ENCODE measurements at places on chromosomes 7 and 10. TPM values are rescaled to one million over a fixed set of nuclear protein-coding genes. Genes with fewer than 3 reads are reported as not detected.
A peak's percentile ranks its signal among the peaks of the same experiment; 100 is the strongest.

DNA sequence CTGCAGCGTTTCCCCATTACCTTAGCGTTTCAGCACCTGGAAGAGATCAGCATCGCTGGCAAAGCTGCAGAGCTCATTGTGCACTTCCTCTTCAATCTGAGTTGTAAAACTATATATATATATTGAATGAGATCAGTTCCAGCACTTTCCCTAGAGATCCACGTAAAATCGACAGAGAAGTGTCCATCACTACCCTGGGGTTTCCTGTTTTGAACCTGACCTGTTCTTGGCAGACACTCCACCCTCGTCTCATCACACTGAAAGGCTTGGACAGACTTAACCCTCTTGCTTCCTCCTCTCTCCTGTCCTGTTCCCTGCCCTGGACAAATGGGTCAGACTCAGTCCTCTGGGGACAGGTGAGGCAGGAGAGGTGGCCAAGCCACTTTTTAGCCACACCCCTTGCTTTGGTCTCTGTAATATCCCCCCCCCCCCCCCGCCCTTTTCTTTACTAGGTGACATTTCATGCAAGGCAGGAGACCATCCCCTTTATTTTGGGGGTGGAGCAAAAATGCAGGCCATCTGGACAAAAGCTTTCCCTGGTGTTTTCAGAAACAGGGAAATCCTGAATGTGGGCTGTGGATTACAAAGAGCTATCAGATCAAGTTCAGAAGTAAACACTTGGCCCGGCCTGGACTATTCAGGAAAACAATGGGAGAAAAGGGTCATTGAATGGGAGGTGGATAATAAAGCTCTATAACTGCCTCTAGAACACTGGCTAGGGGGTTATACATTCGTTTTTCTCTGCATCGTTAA lies 83.7 kb upstream of the KDM7A start:
- H3K4me3 ChIP-seq, result no peak overlapping the region
- H3K27me3 ChIP-seq, result no peaks in the 10 kb centered on the region
- no peak for DNase-seq

- DNase-seq, result no peak
- H3K27me3 ChIP-seq, result no peaks in the 10 kb centered on the region
- H3K27ac ChIP-seq, result no peak overlapping the region
- no peak overlapping the region for H3K4me3 ChIP-seq
- H3K36me3 ChIP-seq, result peaks cover 2% of the 10 kb centered on the region
Observed at GRCh38 chr7:2074691-2075090, 158.1 kb downstream of the MAD1L1 start.

DNA sequence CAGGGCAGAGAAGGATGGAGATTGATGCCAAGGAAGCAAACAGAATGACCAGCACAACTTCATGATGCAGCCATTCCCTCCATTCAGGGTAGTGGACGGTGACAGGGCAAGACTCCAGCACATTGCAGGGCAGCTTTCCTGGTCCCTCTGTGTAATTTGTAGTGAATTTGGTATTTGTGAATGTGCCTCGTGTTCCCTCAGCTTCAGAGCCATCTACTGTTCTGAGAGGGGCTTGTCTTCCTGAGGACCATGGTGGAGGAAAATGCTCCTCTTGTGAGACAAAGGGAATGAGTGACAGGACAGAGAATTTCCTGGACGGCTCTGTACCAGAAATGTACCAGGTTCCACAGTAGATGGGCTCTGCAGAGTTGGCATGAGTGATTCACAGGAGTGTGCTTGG lies 132.1 kb downstream of the ADRA2A start:
- no peak overlapping the region for H3K27ac ChIP-seq
- H3K4me1 ChIP-seq, result no peaks in the 10 kb centered on the region
- no peaks in the 10 kb centered on the region for H3K27me3 ChIP-seq
- no peak for DNase-seq

DNA sequence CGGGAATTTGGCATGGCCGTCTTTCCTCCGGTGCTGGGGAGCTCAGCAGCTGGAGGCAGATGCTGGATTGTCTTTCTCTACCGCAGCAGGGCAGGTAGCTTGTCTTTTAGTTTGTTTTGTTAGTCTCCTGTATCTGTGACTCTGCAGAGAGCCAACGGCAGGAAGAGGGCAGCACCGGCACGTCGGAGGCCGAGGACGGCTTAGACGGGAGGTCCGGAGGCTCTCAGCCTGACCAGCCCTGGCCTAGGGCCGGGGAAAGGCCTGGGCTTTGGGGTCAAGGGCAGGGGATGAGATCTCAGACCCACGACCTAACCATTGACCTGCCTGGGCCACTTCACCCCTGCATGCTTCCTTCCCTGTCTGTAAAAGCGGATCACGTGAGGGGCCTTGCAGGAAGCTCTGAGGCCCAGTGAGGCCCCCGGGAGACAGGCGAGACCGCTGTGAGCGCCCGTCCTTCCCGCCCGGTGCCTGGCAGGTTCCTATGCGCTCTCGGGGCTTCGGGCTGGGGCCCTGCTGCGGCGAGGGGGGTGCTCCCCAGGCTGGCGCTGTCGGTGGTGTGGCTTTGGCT lies 72.7 kb downstream of the LHPP start:
- no peak overlapping the region for H3K27ac ChIP-seq
- H3K4me1 ChIP-seq, result no peaks in the 10 kb centered on the region
- DNase-seq, result no peak
- H3K4me3 ChIP-seq, result no peak overlapping the region
- no peaks in the 10 kb centered on the region for H3K36me3 ChIP-seq

DNA sequence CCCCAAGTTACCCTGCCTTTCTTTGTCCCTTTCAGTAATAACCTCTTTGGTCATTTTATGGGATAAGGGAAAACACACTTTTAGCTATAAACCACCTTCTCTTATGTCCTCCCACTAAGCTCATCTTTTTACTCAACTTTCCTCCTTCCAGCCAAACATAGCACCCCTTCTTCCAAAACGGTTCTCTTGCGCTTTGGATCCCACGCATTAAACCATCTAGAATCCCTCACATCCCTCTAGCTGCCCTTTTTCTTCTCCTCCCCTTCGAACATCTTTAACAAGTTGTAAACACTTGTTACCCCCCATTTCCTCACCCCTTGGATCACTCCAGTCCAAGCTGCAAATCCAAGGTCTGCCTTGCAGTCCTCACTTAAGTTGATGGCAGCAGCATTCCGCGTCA lies 13.4 kb downstream of the WAPL start:
- no peak overlapping the region for H3K4me3 ChIP-seq
- peaks cover 4% of the 10 kb centered on the region for H3K4me1 ChIP-seq
- DNase-seq, result no peak
- no peak overlapping the region for H3K27ac ChIP-seq

DNA sequence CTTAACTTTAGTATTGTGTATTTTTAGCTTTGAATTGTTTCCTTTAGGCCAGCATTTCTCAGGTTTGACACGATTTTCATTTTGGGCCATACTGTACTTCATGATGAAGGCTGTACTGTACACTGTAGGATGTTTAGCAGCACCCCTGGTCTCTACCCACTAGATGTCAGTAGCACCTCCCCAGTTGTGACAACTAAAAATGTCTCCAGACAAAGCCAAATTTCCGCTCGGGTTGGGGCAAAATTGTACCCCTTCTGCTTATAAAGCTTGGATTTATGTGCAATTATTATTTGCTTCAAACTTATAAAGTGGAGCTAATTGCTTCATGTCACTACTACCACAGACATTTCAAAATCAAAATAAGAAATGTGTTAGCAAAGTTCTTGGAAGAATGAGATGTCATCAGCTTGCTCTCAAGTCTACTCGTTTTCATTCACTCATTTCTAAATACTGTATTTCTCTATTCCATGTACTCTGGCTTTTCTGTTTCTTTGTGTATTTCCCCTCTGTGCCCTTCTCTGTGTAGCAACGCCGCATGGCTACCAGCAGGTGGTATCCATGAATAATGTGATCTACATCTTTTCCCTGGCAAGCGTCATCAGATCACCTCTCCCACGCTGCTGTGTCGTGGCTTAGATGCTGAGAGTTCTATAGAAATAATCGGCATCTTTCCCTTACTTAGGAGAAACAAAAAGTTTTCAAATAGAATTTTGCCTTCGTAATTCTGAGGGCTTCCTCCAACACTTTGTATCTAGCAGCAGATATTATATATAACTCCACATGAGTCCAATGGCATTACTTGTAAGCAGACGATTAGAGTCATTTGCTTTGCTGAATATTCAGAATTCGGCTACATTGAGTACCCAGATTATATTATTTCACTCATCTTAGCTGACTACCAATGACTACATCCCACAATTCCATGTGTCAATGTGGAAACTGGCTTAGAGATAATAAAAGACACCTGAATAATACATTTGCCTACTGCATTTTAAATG lies 47.8 kb upstream of the CALCR start:
- H3K27ac ChIP-seq, result no peak overlapping the region
- no peaks in the 10 kb centered on the region for H3K4me1 ChIP-seq
- H3K36me3 ChIP-seq, result no peaks in the 10 kb centered on the region
- H3K27me3 ChIP-seq, result no peaks in the 10 kb centered on the region
- no peak for DNase-seq
- no peak overlapping the region for H3K4me3 ChIP-seq

- no peak for DNase-seq
- no peaks in the 10 kb centered on the region for H3K27me3 ChIP-seq
- H3K36me3 ChIP-seq, result no peaks in the 10 kb centered on the region
- no peak overlapping the region for H3K4me3 ChIP-seq
- no peak overlapping the region for H3K27ac ChIP-seq
Observed at GRCh38 chr10:130877126-130877525, 434.4 kb downstream of the TCERG1L start.

DNA sequence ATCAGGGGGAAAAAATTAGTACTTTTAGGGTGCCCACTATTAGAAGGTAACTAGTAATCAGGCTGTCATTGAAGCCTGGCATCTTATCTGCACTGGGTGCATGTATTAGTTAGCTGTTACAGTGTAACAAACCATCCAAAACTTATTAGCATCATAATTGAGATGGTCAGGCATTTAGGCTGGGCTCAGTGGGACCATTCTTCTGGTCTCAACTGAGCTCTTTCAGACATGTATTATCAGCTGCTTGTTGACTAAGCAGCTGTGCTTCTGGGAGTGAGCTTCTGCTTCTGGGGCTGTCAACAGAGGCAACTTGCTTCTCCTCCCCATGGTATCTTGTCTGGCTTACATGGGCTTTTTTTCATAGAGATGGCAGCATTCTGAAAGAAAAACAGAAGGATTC lies 154.0 kb upstream of the ZNF92 start:
- H3K36me3 ChIP-seq, result no peaks in the 10 kb centered on the region
- no peak overlapping the region for H3K4me3 ChIP-seq
- H3K27ac ChIP-seq, result no peak overlapping the region
- no peaks in the 10 kb centered on the region for H3K27me3 ChIP-seq

DNA sequence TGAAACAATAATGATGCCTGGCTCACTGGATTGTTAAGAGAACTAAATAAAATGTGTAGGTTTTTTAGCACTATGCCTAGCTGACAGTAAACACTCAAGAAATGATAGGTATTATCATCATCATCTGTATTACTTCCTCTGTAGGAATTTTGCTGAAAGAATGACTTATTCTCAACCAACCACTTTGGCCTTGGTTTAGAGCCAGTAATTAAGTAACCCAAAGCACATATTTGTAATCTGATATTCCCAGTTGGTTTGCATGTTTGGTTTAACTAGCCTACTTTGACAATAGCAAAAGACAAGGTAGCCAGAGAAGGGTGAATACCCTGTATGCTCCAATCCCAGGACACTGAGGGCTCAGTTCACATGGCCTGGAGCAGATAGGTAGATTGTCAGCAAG lies 34.4 kb downstream of the BCAP29 start:
- H3K36me3 ChIP-seq, result peaks cover 4% of the 10 kb centered on the region
- no peaks in the 10 kb centered on the region for H3K27me3 ChIP-seq
- H3K4me3 ChIP-seq, result no peak overlapping the region

DNA sequence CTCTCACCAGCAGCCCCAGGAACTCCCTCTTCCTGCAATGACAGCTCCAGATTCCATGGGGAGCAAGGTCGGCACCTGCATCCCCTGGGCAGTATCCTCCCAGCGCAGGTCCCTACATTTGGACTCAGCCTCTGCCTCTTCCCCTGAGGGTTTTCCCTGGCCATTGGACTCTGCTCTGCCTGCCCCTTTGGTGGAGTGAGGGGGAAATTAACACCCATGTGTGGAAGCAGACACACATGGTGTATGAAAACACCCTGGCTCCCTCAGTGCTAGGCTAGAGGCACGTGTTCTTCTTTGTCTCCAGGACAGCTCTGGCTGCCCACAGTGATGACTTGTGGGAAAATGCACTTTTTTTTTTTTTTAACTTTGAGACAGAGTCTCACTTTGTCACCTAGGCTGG lies 8.4 kb downstream of the PRF1 start:
- DNase-seq, result no peak
- H3K27ac ChIP-seq, result no peak overlapping the region

GRCh38 chr7:84701524-84702306 lies 485.1 kb downstream of the SEMA3D start:
- H3K27ac ChIP-seq, result peak overlapping the region; percentile 68
- no peaks in the 10 kb centered on the region for H3K36me3 ChIP-seq
- H3K4me3 ChIP-seq, result no peak overlapping the region
- H3K27me3 ChIP-seq, result no peaks in the 10 kb centered on the region
- H3K4me1 ChIP-seq, result no peaks in the 10 kb centered on the region
- DNase-seq, result peak; percentile 50

- no peak overlapping the region for H3K4me3 ChIP-seq
- no peaks in the 10 kb centered on the region for H3K27me3 ChIP-seq
Observed at GRCh38 chr10:725786-726185, 36.3 kb upstream of the DIP2C start.

- H3K4me3 ChIP-seq, result peak overlapping the region; percentile 93
- DNase-seq, result no peak
- H3K4me1 ChIP-seq, result no peaks in the 10 kb centered on the region
- H3K27me3 ChIP-seq, result no peaks in the 10 kb centered on the region
Observed at GRCh38 chr10:70404787-70405036, 767 bp downstream of the EIF4EBP2 start.

DNA sequence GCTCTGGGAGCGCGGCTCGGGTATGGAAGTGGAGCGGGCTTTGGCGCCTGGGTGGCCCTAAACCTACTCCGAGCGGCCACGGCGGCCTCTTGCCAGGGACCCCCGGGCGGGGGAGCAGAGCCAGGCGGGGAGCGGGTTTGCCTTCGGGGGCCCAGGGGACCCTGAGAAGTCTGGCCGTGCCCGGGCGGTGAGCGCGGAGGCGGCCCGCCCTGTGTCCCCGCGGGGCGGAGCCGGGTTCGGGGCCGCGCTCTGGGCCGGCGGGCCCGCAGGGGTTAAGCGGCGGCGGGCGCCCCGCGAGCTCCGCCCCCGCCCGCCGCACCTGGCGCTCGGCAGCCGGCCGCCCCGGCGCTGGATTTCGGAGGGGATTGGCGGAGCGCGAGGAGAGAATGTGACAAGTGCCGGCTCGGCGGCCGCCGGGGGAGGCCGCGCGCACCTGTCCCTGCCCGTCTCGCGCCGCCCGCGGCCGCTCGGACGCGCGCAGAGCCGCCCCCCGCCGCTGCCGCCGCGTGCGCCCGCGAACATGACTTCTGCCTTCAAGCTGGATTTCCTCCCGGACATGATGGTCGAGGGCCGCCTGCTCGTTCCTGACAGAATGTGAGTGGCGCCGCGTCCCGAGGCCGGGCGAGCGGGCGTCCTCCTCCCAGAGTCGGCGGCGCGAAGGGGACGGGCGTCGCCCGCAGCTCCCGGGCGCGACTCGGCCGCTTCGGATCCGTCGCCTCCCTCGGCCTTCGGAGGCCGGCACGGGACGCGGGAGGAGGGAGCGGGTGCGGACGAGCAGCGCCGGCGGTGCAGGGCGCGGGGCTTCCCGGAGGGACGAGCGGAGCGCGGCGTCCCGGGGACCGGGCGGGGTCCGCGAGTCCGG lies at the start of gene CELF2:
TSS of gene CELF2 (plus strand) at position 303 of the 862 bp plus-strand sequence. CDS start at position 521, 218 bp downstream.
- no peaks in the 10 kb centered on the region for H3K4me1 ChIP-seq
- no peaks in the 10 kb centered on the region for H3K36me3 ChIP-seq
- DNase-seq, result peak; percentile 61
- no peaks in the 10 kb centered on the region for H3K27me3 ChIP-seq
- H3K4me3 ChIP-seq, result peak within 1 kb of the TSS; percentile 56
- peak within 1 kb of the TSS; percentile 29 for H3K27ac ChIP-seq

The TLX1 gene
- not detected for total RNA-seq

The LRRD1 gene
- total RNA-seq, result 0.51 TPM

The ZNF487 gene
- 7.1 TPM for total RNA-seq

The CNOT4 gene
- total RNA-seq, result 35.9 TPM

The SFTPA1 gene
- total RNA-seq, result 1.7 TPM

The COL13A1 gene
- 9.3 TPM for total RNA-seq

The DDC gene
- not detected for total RNA-seq

Data from aorta (tissue), 5 donors.